ENCODE measurements at places on chromosomes 16 and 17.

GRCh38 chr17:55606488-55606815 is 95.2 kb upstream of the SMIM36 start:
- DNase-seq = no peak

DNA sequence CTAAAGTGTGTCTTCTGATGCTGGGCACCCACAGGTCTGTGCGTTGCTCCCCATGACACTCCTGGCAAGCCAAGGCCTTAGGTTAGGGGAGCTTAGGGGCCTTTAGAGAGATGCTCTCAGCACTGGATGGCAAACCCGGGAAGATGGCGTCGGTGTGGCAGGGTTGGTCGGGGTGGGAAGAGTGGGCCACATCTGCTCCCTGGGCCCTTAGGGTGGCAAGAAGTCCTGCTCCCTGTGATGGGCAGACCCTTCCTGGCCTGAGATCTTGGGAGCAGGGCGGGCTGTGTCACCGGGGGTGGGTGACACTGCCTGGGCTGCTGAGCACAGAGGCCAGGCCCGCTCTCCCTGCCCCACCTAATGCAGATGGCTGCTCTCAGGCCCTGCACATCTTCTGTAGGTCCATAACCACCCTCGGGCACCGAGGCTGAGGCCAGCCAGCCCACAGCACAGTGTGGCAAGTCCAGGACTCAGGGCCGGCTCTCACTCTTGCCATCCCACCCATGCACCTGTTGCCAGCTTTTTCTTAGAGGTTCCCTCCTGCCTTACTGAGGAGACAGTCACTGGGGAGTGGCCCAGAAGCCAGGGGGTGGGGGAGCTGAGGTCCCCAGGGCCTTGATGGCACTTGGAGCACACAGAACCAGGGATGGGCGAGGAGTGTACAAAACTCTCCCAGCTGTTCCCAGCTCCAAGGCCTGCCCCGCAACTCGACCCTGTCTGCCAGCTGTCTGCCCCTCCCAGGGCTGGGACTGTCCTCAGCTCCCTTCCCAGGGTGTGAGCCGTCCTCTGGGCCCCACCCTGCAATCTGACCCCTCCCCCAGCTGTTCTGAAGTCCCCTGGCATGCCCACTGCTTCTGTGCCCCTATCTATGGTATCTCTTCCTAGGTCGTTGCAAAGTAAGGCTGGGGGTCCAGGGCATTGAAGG is 4.4 kb upstream of the MTSS2 start:
- no peak for DNase-seq

DNA sequence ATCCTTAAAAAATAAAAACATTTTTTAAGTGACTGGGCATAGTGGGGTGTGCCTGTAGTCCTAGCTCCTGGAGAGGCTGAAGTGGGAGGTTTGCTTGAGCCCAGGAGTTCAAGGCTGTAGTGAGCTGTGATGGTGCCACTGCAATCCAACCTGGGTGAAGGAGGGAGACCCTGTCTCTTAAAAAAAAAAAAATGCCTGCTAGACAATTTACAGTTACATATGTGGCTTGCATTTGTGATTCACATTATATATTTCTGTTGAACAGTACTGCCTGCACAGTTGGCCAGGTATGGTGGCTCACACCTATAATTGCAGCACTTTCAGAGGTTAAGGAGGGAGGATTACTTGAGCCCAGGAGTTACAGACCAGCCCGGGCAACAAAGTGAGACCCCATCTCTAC is 23.4 kb downstream of the CBFB start:
- DNase-seq = no peak

GRCh38 chr16:23847948-23848347 is 12.2 kb downstream of the PRKCB start:
- DNase-seq = no peak

DNA sequence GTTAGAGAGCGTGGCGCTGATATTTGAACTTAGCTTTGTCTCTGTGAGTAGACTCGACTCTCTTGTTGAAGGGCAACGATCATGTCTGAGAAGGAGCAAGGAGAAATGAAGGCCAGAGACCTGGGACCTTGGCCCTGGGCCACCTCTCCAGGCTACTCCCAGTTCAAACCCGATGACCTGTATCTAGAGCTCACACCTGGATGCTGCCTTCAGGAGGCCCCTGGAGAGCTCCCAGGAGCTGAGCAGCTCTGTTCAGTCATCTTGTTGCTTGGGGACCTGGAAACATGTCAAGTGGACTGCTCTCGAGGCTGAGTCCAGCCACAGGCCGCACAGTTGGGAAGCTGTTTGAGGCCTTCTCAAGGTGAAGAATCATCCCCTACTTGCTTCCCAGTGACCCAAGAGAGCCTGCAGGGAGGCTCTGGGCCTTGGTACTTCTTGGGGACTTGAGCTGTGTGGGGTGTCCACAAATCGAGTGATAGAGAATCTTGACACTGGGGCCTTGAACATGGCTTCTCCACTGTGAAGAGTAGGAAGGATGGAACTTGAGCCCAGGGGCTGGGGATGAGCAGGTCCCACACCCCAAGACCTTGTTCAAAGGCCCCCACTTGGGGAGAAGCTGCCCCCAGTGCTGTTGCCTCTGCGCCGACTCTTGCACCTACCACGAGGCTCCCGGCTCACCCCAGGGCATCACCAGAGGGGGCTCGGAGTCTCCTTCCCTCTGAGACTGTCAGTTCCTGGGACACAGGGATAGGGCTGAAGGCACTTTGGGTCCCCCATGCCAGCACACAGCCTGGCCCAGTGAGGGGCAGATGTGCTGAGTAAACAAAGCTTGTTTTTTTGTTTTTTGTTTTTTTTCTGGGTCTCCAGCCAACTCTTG is 112.1 kb downstream of the IRX5 start:
- DNase-seq = no peak

DNA sequence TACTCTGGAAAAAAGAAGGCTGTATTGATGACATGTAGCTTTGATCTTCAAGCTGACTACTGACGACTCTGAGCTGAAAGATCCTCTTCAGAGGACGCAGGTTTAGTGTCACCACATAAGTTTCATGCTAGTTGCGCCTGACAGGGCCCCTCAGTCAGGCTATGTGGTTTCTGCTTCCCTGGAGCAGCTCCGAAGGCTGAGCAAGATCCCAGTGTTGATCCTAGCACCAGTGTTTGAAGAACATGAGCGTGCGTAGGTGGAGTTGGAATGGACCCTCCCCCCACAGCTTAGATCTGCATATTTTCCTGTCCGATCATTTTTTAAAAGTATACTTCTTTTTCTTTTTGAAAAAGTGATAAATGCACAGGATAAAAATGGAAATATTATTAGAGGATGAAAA is 17.3 kb downstream of the BANP start:
- DNase-seq = no peak

GRCh38 chr17:62592341-62593099 is 35.0 kb upstream of the MRC2 start:
- DNase-seq = no peak

DNA sequence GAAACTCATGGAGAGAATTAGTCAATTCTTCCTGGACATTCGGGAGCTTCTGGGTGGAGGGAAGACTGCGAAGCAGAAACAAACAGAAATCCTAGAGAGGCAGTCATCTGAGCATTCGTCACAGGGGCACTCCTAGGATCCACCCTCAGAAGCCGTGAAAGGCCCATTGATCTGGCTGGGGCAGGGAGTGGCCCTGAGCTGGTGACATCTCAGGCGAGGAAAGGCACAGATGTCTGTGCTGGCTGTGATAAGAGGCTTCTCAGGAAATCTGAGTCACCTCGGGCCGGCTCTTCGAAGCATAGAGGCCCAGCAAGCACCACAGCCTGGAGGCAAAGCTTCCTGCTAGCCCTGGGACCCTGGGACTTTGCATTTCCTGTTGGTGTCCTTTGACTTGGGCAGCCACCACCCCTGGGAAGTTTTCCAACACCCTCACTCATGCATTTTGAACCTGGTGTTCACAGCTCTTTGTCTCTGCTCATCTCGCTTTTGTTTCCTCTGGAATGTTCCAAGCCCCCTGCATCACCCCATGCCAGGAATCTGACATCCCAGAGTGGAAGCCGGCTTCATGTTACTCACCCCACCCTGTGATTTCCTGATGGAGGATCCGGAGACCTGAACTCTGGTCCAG is 23.3 kb upstream of the CDRT4 start:
- DNase-seq = peak; percentile 60

DNA sequence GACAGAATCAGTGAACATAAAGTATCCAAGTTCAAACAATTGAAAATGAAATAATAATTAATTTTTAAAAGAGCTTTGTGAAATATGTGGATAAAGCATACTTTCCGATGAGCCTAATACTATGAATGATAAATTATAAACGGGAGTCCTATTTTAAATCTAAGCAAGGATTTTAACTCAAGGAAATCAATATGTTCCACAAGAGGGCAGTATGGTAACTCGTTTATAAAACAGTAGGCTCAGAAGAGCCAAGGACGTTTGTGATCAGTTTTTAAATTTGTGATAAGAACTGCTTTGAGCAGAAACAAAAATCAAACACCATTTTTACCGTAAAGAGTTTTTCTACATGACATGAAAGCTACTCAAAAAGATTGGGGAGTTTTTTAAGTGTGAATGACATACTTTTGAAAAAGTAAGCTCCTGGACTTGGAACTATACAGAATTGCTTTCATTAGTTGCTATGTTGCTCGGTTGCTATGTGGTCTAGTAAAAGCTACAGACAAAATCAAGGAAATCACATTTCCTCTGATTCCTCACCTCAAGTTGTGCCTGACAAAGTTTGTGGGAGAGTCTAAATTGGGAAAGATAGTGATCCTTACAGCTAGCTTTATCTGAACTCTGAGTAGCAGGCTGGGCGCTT is 11.8 kb upstream of the TEKT1 start:
- no peak for DNase-seq

- no peak for DNase-seq
Observed at GRCh38 chr16:75247249-75247648, 4.2 kb downstream of the BCAR1 start.

GRCh38 chr17:78168903-78169793 is 767 bp downstream of the SYNGR2 start:
- DNase-seq = peak; percentile 20

- DNase-seq = no peak
Observed at GRCh38 chr16:48949636-48950035, 332.0 kb downstream of the CBLN1 start.

GRCh38 chr17:50589095-50589705 is 28.7 kb downstream of the CACNA1G start:
- no peak for DNase-seq

GRCh38 chr17:80005360-80006338 is 30.0 kb downstream of the TBC1D16 start:
- DNase-seq = no peak

All from caudate nucleus (tissue), 63 donors.